Left ventricle myocardium inferior (tissue), 1 donor: ENCODE measurements at places on chromosomes 6 and 20.

GRCh38 chr6:44226368-44227147 is 3.2 kb downstream of the SLC29A1 start:
- peak; percentile 64 for DNase-seq

DNA sequence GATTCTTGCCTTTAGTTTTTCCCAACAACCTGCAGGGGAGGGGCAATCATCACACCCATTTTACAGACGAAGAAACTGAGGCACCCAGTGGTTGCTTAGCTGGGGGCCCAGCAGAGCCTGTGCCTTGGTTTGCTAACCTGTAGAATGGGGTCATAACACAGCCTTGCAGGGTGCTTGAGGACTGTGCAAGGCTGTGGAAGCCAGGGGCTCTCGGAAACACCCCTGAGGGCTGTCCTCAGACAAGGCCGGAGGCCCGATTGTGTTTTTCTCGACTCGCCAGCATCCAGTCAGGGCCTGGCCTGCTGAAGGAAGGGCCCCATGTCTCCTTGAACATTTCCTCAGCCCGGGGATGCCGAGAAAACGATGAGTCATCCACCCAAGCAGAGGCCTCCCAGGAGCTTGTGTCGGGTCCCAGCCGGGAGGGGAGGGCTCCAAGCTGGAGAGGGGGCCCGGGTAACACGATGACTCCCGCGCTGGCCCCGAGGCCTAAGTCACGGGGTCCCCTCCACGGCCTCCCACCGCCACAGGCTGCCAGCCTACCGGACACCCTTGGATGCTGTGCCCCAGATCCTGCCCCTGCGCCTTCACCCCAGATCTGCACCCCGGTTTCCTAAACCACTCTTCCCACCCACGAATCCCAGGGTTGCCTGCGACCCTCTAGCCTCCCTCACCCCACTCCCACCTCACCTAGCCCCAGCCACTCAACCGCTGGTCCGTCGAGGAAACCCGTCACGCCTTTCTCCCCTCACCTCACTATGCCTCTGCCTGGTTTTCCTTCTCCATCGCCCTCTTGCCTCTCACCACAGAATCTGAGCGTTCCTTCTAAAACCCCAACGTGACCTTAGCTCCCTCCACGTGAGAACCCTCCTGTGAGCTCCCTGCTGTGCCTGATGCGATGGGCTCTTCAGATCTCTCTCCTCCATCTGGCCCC is 10.6 kb downstream of the NOL4L start:
- DNase-seq, result no peak

DNA sequence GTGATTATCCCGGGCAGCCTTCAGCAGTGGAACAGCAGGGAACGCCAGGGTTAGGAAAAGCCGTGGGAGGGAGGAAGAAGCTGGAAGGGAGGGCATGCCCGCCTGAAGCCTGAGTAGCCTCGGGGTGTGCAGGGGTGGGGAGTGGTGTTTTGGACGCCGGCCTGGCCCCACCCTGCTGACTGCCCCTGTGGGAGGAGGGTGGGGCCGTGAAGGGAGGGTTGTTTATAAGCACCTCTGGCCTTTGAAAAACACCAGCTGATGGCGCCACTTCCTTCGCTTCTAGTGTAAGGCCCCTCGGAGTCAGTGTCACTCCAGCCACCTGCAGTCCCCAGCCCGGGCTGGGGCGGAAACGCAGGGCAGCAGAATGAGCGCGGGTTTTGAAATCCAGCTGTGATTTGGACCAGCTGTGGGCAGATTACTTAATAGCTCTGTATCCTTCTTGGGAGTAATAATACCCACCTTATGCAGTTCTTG is 52.8 kb upstream of the BMP6 start:
- DNase-seq, result peak; percentile 36

- no peak for DNase-seq
Measured at GRCh38 chr6:128512296-128512695, 8.1 kb downstream of the PTPRK start.

DNA sequence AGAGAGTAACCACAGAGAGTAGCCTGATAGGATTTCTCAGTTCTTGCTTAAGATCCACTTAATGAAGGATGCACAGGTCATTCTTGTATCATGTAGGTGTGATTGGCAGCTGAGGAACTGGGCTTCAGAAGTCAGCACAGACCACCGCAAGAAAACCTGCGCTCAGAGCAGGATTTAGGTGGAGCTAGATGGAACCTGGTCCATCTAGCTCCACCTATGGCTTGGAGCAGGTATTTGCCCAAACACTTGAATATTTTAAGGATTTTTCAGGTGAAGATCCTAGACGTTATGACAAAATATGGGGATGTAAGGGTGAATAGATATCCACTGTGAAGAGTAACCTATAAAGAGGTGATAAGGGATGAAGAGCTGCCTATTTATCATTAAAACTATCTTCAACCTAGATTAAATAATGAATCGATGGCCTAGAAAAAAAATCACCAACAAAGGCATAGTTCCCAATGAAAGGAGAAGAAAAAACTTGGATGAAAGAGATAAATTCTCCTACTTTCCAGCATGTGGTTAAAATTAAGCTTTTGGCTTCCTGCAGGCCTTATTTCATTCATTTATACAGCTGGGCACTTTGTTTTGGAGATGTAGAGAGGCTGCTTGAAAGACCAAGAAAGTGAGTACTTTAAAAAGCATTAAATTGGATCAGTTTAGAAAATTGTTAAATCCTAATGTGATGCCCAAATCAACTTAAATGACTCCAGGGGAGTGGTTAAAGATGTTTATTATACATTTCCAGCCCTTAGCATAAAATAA is 778.4 kb upstream of the GJE1 start:
- no peak for DNase-seq

GRCh38 chr20:53154540-53154939 is 182.4 kb downstream of the TSHZ2 start:
- DNase-seq, result no peak

DNA sequence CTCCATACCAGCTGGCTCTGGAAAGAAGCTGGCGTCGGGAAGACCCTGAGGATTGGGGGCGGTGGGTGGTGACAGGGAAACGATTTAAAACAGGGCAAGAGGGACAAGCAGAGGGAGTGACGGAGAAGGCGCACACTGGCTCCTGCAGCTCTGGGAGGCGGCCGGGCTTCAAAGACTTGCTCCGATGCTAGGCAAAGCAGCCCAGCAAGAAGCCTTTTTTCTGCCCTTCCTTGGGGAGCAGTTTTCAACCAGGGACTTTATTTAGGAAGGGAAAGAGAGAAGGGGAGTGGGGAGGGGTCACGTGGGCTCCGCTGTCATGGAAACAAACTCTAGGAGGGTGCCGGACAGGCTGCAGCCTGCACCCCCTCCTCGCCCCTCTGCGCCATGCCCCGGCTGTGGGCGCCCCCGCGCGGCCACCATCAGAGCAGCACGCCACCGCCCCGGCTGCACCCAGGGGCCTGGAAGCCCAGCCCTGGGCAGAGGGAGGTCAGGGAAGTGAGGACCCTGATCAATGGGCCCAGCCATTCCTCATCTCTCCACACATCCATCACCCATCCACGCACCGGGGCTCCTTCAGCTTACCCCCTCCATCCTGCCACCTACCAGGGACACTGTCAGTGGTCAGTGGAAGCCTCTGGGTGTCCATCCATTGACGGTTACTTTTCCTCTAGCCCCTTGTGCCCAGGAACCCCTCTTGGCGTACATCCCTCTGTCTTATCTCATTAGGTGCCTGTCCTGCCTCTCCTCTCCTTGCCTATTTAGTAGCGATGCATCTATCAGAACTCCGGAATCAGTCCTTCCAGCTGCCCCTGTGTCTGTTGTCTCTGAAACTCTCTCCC is 66.6 kb upstream of the CCDC167 start:
- peak; percentile 47 for DNase-seq

GRCh38 chr20:4856022-4856755 is 134.5 kb downstream of the PRND start:
- no peak for DNase-seq

DNA sequence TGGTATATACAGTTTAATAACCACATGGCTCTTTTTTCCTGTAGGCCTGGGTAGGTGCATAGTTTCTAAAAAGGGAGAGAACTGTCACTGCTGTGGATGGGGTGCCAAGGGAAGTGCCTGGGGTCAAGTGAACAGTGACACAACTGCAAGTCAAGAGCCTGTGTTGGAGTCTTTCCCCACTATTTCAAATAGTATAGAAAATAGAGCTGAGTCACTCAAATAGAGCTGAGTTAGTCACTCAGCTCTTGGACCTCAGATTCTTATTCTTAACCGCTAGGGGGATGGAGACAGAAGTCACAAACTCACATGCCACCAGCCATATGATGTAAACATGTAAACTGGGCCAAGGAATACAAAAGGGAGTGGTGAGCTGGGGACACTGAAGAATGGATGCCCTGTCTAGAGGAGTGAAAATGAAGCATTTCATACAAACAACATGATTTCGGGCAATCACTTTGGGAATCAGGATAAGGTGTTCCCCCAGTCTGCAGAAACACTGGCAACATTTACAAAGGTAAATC is 2.1 kb downstream of the NQO2 start:
- DNase-seq, result no peak

GRCh38 chr6:65638047-65638831 is 68.8 kb downstream of the EYS start:
- no peak for DNase-seq

DNA sequence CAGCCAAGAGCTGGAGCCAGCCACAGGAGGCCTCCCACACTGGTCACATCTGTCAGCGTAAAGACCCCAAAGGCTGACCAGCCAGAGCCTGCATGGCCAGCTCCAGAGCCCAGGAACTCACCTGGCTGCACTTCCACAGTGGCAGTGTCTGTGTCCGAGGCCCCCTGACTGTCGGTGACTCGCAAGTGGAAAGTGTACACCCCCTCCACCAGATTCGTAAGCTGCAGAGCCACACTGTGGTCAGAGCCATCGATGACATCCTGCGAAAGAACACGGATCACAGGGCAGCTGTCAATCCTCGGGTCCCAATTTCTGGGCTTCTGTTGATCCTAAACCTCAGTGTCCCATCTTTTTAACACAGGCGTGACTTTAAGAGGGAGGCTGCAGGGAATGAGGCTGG is 69.3 kb downstream of the ALDH5A1 start:
- no peak for DNase-seq

GRCh38 chr6:135211306-135211702 is 30.2 kb downstream of the MYB start:
- no peak for DNase-seq

DNA sequence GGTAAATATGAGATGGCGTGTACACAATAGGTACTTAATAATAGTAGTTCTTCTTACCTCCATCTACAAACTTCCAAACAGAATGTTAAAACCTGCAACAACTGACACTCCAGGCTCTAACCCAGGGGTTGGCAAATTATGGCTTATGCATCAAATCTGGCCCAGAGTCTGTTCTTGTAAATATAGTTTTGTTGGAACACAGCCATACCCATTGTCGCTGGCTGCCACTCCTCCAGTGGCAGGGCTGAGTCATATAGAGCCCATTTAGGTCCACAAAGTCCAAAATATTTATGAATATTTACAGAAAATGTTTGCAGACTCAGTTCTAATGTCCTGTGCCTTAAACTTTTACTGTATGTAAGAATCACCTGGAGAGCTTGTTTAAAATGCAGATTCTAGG is 69.9 kb upstream of the BTBD3 start:
- no peak for DNase-seq

DNA sequence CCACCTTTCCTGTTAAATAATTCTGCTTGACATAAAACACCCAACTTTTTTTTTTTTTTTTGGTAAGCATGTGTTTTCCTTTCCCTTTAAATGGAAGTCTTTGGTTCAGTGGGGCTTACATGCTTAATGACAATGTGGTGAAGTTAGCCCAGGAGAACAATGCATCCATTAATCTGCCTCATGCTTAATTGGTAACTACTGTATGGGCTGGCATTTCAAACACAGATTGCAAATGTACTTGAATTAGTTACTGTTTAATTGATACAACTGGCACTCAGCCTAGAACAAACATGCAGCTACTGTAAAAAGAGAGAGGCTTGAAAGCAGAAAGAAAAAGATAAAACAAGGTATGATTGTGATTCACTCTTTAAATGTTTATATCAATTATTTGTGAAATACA is 483.6 kb upstream of the NOX3 start:
- DNase-seq, result no peak

- no peak for DNase-seq
Measured at GRCh38 chr20:20732641-20733040, 20.2 kb upstream of the RALGAPA2 start.

DNA sequence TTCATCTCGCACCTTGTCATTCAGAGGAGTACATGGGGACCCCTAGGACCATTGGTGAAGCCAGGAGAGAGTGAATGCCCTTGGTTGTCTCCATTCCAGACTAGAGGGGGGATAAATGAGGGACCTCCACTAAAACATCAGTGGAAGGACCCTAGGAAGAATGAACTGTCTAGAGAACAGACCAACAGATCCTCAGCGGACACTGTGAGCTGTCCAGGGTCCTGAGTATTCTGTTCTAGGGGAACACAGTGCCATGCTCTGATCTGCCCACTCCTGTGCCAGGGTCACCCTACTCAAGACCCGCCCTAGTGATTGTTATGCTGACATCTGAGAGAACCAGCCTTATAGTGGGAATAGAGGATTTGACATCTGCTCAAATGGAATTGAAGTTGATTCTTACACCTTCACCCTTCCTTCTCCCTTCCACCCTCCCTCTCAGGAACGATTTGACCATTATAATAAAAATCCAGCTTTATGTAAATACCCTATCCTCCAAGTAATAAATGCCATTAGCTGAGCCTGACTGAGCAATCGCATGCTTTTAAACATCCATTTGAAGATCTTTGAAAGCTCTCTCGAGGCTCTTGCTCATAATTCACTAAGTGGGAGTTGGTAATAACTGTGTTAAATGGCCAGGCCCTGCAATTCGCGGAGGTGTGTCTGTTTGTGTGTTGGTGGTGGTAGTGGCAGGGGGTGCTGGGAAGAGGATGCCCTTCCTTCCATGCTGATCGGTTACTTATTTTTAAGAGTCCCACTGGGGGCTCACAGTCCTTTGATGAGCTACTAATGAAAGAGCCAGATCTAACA is 43.6 kb upstream of the SLC32A1 start:
- DNase-seq, result no peak

DNA sequence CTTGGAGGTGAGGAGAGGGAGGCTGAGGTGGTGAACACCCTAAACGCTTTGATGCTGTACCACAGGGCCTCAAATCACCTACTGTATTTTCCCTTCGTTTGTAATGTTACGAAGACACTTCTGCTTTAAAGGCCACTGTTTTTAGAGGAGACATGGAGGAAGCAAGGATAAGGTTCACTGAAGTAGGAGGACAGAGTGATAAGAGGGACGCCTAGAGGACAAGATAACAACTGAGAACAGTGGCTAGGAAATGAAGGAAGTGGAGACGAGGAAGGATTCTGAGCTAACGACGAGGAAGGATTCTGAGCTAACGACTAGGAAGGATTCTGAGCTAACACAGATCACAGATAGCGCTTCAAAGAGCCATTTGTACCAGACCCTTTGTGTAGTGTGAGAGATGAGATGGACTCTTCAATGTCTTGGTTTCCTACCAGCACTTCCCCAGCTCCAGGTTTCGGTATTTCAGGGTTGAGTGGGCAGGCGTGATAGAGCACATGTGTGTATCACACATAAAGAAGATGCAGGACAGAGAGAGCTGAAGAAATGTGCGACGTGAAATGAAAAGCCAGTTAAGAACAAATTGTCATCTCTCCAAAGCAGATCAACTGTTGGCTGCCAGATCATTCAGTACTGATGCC is 7.5 kb downstream of the SF3B5 start:
- no peak for DNase-seq
